NCI-H446 (cell line): ENCODE measurements at places on chromosomes 1 and 21.
A peak's percentile ranks its signal among the peaks of the same experiment; 100 is the strongest.

- no peak for DNase-seq
These were observed 18.7 kb upstream of the RAP1A start for GRCh38 chr1:111600886-111601386.

DNA sequence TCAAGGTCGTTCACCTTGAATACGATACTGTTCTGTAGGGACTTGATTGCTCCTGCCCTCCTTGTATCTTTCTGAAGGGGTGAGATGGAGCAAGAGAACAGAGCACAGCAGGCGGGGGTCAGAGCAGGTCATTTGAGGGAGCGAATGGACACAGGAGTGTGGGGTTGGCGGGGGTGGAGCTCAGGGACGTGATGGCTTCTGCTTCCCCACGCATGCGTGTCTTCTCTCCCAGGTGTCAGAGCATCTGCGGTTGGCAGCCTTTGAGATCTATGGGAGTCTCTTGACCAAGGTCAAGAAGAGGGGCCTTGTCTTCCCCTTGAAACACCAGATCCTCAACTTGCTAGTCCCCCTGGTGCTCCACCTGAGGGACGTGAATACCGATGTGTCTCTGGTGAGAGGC is 63.9 kb downstream of the INAVA start:
- no peak for DNase-seq

GRCh38 chr1:232767305-232768074 is 37.7 kb upstream of the MAP10 start:
- peak; percentile 81 for DNase-seq

GRCh38 chr21:17667256-17667655 is 54.6 kb upstream of the BTG3 start:
- DNase-seq: no peak

DNA sequence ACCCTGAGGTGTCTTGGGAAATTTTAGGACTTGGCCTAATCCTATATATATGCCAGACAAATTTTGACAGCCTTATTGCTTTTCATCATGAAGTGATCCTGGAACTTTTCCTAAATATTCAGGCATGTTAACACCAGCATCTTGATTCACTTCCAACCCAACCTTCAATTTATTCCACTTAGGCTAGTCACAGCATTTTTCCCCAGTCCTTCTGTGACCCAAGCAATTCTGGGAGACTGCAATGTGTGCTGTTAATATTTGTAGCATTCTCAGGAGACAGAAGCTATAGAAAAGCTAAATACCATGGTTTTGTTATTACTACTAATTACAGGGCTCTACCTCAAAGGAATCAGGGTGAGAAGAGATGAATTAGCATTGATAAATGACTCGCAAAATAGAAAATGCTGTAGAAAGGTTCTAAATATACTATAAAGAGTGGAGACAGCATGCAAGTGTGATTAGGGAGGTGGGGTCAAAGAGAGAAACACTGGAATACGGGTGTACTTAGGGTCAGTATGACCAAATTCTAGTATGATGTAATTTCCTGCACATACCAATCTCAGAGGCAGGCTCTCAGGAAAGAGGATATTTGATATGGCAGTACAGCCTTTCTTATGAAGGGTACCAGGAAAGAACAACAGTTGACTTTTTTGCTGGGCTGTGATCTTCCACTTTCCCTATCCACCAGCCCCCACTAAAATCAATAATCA is 29.1 kb downstream of the PRRX1 start:
- DNase-seq: no peak

DNA sequence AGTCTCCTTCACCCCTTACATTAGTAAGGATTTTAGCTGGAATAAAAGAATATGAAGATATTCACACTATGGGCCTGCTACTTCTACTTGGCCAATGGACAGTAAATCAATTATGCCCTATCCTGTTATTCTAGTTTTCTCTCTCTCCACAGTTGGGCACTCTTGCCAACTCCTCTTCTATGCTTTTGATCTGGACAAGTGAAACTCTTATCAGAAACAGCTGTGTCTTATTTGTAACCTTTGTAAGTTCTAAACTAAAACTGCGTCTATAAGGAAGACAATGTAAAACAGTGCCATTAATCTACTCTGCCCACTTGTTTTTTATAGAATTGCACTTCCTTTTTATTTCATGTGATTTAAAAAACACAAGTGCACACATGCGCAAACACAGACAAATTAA is 244.0 kb upstream of the DMRTA2 start:
- DNase-seq: no peak

DNA sequence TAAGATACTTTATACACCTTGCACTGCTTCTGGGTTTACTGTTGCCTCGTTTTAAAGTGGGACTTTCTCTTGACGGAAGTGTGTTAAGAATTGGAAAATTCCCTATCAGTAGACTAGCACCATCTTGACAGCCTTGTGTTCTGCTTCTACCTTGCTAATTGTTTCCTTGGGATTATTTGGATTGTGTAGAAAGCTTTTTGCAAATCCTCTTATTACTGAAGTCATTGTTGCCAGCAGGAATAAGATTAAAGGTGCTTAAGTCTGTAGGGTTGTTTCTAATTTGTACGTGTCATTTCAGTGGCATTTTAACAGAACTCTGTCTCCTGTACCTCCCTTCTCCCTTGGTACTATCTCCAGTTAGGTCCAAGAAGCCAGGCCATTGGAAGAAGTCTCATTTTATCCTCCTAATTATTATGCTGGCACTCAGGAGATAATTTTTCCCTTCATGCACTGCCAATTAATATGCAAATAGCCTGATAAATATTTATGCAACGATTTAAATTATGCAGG is 107.7 kb downstream of the POU2F1 start:
- DNase-seq: no peak

GRCh38 chr1:205066141-205066818 is 18.0 kb downstream of the TMEM81 start:
- DNase-seq: no peak

DNA sequence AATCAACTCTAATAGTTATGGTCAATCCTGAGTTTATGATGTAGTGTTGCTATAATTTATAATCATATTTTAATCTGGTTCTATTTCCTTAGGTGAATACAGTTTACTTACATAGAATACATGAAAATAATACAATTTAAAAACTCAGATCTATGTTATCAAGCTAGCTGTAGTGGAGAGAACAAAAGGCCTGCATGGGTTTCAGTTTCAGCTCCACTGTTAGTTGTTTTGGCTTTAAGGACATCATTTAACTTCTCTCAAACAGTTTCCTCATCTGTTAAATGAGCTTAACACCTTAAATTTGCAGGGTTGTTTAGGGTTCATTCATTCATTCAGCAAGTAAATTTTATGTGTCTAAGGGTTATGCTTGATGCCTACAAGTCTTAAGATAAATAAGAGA is 98.4 kb upstream of the KIAA1614 start:
- DNase-seq: no peak

- DNase-seq: no peak
These were observed 135.9 kb upstream of the CHRM3 start for GRCh38 chr1:239250353-239251035.

GRCh38 chr1:164578479-164579200 is 19.7 kb downstream of the PBX1 start:
- DNase-seq: no peak

DNA sequence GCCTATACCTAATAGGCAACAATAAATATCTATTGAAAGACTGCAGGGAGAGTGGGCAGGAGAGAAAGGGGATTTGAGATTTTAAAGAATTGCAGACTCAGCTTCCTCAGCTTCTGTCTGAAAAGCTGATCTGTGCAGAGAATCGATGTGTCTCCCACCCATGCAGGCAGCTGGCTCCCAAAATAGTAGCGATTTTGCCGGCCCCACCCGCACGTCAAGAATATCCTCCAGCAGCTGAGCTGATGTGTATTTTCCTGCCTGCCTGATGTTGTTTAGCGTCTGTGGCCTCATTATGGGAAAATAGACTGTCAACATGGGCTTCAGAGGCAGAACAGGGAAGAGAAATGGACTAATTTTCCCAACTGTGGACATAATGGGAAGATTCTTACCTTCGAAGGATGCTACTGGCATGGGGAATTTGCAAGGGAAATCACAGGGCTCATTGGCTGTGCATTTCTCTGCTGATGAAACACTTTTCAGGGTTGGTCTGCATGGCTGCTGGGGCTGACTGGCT is 699.8 kb downstream of the PTPRU start:
- no peak for DNase-seq

- no peak for DNase-seq
These were observed 829 bp downstream of the ALX3 start for GRCh38 chr1:110069404-110070281.

DNA sequence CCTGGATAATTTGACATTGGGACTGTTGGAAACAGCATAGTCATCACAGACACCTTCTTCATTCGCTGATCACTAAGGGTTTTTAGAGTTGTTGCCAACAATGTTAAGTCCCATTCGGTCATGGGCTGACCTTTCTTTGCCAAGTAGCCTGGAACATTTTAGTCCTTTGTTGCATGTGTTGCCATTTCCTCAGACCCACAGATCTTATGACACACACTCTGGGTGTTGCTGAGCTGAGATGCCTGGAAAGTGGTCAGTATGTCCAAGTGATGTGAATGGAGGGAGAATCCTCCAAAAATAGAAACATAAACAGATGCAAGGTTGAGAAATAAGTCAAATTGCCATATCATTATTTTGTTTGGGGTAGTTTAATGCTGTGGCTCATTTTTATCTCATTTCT is 61.5 kb upstream of the GJA5 start:
- DNase-seq: no peak

DNA sequence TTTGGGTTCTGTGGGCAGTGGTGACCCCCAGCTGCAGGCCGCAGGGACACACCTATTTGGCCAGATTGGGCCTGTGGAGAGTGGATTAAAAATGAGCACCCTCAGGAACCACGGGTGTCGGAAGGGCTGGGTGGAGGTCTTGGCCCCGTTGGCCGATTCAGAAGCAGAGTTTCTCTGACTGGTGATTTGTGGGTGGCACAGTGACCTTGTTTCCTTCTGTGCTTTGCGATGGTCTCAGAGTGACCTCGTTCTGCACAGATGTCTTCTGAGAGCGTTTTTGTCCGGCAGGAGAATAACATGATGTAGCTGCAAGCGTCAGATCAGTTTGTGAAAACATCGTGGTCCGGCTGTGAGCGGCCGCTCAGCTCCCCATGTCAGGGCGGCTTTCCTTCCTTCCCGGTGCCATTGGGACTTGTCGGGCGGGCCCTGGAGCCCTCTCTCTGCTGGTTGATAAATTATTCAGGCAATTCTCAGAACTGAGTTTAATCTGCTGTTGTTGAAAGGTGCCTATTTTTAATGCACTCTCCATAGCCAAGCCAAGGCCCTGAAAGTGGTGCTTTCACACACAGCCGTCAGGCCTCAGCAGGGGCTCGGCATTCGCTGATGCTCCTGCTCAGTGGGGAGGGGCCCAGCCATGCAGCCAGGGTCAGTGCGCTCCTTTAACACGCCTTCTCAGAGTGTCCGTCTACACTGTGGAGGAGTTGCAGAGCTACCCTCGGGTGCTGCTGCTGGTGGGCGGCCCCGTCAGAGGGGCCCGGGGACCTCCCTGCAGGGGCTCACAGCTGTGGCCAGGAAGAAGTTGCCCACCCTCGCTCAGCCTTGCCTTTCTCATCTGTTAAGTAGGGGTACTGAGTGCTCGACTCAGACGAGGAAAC is 26.8 kb downstream of the TRPM2 start:
- DNase-seq: no peak

DNA sequence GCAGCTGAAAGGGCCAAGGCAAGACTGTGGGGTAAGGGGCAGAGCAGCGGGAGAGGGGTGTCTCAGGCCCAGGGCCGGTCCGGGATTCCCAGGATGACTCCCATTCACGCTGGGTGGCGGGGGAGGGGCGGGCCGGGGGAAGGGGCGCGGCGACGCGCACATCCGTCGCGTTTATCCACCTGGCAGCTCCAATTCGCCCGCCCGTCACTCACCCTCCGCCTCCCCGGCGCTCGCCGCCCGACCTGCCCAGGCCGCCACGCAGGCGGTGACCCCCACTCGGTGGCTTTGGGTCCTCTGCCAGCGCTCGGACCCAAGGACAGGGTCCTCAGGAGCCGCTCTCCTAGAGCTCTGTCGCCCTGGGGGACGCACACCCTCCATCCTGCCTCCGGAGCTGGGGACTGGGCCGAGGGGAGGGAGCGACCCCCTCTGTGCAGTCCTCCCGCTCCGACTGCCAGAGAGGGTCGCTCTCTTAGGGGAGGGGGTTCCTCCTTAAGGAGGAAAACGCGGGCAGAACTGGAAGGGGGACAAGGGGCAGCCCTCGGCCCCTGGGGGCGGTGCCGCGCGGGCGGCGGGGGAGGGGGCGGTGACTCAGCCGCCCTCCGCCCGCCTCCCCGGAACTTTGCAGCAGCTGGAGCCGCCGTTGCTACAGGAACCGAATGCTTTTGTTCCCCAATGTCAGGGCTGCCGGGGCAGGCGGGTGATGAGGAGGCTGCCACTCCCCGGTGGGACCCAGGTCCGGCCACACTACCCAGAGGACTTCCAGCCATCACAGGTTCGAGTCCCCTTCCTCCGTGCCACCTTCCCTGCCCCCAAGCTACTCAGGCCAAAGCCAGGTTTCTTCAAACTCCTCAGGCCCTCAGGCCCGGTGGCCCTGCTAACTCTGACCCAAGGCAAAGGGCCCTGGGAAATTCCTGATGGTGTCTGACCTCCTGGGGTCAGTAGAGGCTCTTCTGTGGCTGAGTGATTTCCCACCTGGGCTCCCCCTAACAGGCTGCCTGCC is 3.4 kb downstream of the ADGRB2 start:
- no peak for DNase-seq

- DNase-seq: no peak
These were observed 11.6 kb upstream of the IFNGR2 start for GRCh38 chr21:33391656-33392055.

- no peak for DNase-seq
These were observed 5.9 kb upstream of the VCAM1 start for GRCh38 chr1:100713626-100714025.

GRCh38 chr1:83999316-83999819 is 436 bp upstream of the TTLL7 start:
- peak; percentile 81 for DNase-seq

DNA sequence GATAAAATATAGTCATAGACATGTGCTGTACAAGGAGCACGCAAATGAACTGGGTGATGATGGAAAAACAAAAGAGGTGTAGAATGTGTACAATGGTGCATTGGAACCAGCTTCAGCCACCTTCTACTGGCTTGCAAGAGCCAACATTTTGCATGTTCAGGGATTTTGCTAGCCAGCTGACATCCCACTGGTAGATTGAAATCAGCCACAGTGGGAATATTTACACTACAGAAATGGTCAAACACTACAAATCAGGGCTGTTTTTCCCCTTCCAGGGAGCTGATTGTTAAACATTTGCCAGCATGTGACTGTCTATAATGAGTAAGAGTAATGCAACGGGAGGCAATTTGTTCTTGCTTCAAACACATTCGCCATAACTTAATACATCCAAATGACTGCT is 23.2 kb downstream of the PMVK start:
- DNase-seq: no peak

GRCh38 chr1:203675596-203676347 is 49.1 kb downstream of the ATP2B4 start:
- DNase-seq: no peak

DNA sequence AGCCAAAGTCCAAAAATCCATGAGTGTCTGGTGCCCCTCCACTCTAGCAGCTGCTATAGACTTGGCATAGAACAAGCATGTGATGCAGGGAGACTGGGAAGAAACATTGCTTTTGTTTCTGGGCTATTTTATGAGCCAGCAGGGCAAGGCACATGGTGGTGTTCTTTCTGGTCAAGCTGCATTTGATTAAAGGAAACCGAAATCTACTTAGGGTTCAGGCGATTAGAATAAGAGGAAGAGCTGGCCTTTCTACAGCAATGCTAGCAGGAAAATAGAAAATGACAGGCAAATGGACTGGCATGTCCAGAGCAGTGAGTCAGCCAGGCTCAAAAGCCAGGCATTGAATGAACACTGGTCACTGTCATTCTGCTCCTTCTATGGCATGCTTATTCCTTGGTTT is 28.5 kb upstream of the ARHGAP29 start:
- no peak for DNase-seq

- no peak for DNase-seq
These were observed 31.9 kb downstream of the SLC44A5 start for GRCh38 chr1:75579046-75579445.
